ENCODE measurements at places on chromosomes 16 and 17.

GRCh38 chr17:40551091-40551878, 14.0 kb downstream of the CCR7 start:
- DNase-seq = peak; percentile 99

- peak; percentile 88 for DNase-seq
Measured at GRCh38 chr17:43368740-43369506, 29.9 kb upstream of the ARL4D start.

- no peak for DNase-seq
Measured at GRCh38 chr16:23225109-23225508, 42.6 kb downstream of the SCNN1G start.

GRCh38 chr16:84574191-84574590, 43.7 kb downstream of the COTL1 start:
- no peak for DNase-seq

DNA sequence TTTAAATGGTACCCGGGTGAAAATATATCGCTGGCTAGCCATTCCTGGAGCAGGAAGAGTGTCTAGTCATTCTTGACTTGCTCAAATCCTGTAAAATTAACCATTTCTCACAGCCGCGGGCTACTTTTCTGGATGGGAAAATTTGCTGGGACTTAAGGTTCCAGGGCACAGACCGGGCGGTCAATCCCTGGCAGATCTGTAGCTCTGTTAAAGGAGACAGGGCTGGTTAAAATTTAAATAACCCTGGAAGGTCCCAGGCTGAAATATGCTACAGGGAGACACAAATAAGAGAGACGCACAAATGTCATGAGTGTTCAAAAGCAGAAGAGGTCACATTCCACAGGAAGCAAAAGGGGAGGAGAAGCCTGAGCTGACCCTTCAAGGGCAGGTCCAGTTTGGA, 229.6 kb upstream of the HSBP1 start:
- no peak for DNase-seq

GRCh38 chr16:14194721-14195120, 123.6 kb downstream of the MRTFB start:
- DNase-seq = no peak

GRCh38 chr16:75805946-75806345, 79.7 kb upstream of the CPHXL start:
- DNase-seq = no peak

GRCh38 chr17:76547183-76547641, 7.4 kb downstream of the PRCD start:
- DNase-seq = peak; percentile 80

DNA sequence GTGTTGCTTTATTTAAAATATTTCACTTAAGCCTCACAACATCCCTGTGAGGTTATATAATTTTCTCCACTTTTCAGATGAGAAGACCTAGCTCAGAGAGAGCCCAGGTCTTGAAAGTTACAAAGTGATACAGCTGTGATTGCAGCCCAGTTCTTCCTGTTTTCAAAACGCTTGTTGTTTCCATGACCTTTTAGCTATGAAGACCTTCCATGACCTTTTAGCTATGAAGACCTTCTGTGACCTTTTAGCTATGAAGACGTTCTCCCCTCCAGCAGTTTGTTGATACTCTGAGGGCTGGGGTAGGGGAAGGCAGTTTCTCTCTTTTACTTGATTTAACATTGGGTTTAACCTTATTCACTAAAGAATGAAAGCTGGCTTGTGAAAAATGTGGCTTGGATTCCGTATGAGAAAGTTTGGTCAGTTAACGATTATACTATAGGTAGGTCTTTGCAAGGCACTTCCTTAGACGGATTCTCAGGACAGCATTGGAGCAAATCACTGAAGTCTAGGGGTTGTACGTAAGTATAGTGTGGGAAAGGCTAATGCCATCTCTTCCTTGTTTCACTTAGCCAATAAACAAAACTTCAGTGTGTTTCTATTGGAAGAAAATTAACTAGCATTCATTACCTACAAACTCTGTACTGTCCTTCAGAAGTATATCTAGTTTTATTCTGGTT, 20.7 kb downstream of the PHKB start:
- no peak for DNase-seq

DNA sequence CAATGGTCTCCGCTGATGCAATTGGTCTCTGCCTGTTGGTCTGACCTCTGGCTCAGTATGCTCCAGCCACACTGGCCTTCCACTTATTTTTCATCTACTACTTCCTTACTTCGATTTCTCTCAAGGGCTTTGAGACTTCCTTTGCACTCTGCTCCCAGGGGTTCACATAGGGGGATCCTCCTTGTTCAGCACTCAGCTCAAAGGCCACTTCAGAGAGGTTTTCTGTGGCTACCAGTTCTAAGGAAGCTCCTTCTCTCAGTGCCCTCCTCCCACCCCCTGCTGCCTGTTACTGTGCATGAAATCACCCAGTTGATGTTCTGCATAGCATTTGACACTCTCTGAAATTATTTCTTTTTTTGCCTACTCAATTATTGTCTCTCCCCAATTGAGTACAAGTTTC, 476.4 kb downstream of the HS3ST3B1 start:
- DNase-seq = no peak

DNA sequence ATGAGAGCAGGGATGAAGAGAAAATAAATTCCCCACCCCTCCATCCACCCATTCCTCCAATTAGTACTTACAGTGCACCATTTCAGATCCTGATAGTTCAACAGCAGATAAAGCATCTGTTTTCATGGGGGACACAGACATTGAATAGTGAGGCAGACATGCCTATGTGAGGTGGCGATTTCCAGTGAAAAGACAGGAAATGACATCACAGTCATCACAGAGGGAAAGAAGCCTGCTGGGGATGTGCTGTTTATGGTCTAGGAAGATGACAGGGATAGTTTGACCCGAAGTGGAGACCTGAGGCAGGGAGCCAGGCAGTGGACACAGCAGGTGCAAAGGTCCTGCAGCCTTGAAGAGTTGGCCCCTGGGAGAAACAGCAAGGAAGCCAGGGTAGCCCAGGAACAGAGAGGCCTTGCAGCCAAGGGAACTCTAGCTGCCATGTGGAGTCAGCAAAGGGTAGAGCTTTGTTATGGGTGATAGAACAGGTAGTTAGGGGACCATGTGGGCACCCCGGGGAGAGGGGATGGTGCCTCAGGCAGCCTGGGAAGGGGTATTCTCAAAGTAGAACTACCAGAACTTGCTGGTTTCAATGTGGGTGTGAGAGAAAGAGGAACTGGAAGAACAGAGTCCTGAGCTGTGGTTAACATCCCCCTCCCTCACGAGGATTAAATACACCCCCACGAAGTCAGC, 256.6 kb downstream of the CPPED1 start:
- no peak for DNase-seq

- no peak for DNase-seq
Measured at GRCh38 chr16:86245351-86245750, 265.0 kb upstream of the FOXF1 start.

- peak; percentile 93 for DNase-seq
Measured at GRCh38 chr16:66741169-66741900, 10.1 kb downstream of the DYNC1LI2 start.

DNA sequence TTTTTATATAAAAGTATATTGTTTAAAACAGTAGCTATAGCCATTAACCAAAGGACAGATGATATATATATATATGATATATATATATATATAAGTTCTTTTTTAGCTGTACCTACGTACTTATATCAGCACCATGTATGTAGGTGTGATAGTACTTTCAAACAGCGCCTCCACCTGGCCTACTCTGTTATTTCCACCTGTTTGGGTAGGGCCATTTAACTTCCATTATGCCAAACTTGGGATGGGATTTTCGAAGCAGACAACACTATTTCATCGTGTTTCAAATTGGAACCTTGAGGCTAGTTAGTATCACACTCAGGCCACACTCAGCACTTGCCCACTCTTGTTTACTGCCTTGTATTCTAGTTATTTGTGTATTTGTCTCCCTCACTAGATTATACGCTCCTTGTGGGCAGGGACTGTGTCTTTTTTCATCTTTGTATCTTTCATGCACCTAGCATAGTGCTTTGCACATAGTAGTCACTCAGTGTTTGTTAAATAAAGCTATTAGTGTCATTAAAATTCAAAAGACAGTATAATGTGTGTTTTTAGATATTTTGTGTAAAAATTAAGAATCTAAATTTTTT, 11.8 kb upstream of the CLTC start:
- DNase-seq = no peak

- DNase-seq = no peak
Measured at GRCh38 chr17:80829166-80829813, 162.4 kb upstream of the CHMP6 start.

GRCh38 chr17:82397449-82398335, 20.5 kb upstream of the HEXD start:
- DNase-seq = no peak

DNA sequence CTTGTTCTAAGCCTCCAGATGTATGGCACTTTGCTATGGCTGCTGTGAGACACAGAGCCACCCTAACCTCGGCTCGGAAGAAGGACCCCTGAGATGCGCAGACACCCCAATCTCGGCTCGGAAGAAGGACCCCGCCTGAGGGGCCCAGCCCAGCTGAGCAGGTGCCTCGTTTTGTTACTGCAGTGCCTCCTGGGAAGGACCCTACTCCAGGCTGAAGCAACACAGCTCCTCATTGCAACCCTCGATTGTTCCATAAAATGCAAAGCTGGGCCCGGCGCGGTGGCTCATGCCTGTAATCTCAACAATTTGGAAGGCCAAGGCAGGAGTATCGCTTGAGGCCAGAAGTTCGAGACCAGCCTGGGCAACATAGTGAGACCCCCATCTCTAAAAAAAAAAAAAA, 61.3 kb downstream of the C16orf95 start:
- DNase-seq = no peak

GRCh38 chr17:58331815-58332777, 3.5 kb upstream of the TSPOAP1 start:
- DNase-seq = no peak

- DNase-seq = no peak
Measured at GRCh38 chr17:77535892-77536291, 395.1 kb downstream of the SEC14L1 start.

- DNase-seq = peak; percentile 68
Measured at GRCh38 chr16:2365397-2366294, 25.1 kb upstream of the ABCA3 start.

DNA sequence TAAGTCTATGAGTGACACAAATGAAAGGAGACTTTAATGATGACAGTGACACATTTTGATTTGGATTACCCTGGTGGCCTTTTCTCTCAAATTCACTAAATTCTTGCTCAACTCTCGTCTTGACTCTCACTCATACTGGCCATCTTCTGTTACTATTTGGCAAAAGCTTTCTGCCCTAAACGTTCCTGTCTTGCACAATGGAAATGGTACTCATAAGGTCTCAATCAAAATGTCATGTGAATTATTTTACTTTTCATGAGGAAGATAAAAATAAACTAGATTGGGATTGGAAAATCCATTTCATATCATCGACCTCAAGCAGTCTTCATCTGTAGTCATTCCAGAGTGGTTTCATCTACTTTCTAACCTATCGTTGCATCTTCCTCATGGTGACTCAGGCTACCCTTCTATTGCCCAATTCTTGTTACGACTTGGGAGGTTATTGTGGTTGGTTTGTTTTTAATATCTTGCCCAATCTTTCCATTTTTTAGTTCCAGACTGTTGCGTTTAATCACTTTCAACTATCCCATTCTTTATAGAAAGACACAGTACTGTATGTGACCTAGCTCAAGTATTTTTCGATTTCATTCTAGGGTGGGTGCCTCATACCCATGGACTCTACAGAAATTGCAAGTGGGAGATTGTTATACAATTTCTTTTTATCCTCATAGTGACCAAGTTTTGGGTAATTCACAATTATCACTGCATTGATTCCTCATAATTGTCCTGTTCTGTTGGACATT, 317.2 kb upstream of the KCNJ16 start:
- peak; percentile 83 for DNase-seq

DNA sequence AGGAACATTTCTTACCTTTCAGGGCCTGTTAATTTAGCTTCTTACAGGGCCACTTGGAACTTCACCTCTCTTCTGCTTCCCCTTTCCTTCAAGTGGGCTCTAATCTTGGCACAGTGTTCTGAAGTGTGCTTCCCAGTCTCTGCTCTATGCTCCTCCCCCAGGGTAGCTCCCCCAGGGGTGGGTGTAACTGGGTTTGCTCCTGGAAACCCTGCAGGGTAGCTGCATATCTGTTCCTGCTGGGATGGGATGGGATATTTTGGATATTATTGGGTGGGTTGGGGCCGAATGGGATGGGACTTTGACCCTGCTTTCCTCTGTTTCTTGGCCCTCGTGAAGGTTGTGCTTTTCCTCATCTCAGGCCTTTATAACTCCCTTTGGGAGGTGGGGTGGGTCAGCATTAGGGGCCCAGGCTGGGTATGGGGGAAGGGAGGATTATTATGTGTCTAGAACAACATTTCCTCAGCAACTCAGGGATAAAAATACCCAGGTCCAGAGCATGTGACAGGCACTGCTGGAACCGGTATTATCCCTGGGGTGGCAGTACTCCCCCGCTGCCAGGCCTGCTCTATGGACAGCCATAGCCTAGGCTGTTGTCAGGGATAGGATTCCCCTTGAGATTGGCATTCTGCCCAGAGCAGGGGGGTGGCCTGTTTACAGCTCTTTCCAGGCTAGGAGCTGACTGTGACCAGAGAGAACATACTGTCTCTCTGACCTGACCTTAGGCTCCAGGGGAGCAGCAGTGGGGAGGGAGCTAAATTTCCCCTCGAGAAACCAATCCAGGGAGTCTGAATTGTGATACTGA, 5.0 kb downstream of the NFE2L1 start:
- peak; percentile 71 for DNase-seq

- no peak for DNase-seq
Measured at GRCh38 chr16:15461376-15461775, 27.0 kb downstream of the BMERB1 start.

GRCh38 chr16:64638766-64639165, 483.1 kb downstream of the CDH11 start:
- no peak for DNase-seq

- peak; percentile 99 for DNase-seq
Measured at GRCh38 chr16:74984529-74985296, at the start of gene WDR59. WDR59 (minus strand) TSS chr16:74985123; CDS start chr16:74985017, 106 bp downstream.

- DNase-seq = no peak
Measured at GRCh38 chr17:6710317-6710716, 2.9 kb downstream of the SLC13A5 start.

All from fibroblast of skin of scalp (primary cell).